NCI-H2081 treated with DMSO at 0.1 percent for 48 hours (cell line): ENCODE measurements at places on chromosomes 2 and 18.

GRCh38 chr2:28420722-28421121, 28.1 kb downstream of the FOSL2 start:
- no peak for DNase-seq

GRCh38 chr2:179613701-179614100, 247.7 kb downstream of the ZNF385B start:
- DNase-seq: no peak

DNA sequence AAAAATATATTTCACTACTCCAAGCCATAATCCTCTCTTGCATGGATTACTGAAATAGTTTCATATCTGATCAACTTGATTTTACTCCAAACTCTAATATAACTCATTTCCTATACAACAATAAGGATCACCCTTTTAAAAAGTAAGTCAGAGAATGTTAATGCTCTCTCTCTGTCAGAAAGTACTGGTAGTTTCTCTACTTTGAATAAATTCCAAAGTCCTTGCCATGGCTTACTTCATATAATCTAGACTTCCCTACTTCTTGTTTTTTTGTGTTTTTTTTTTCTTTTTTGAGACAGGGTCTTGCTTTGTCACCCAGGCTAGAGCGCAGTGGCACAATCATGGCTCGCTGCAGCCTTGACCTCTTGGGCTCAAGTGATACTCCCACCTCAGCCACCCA, 36.2 kb downstream of the MAP3K2 start:
- DNase-seq: no peak

- DNase-seq: no peak
Measured at GRCh38 chr2:2256011-2256410, 75.1 kb downstream of the MYT1L start.

GRCh38 chr2:241613017-241613780, 23.8 kb downstream of the THAP4 start:
- DNase-seq: no peak

DNA sequence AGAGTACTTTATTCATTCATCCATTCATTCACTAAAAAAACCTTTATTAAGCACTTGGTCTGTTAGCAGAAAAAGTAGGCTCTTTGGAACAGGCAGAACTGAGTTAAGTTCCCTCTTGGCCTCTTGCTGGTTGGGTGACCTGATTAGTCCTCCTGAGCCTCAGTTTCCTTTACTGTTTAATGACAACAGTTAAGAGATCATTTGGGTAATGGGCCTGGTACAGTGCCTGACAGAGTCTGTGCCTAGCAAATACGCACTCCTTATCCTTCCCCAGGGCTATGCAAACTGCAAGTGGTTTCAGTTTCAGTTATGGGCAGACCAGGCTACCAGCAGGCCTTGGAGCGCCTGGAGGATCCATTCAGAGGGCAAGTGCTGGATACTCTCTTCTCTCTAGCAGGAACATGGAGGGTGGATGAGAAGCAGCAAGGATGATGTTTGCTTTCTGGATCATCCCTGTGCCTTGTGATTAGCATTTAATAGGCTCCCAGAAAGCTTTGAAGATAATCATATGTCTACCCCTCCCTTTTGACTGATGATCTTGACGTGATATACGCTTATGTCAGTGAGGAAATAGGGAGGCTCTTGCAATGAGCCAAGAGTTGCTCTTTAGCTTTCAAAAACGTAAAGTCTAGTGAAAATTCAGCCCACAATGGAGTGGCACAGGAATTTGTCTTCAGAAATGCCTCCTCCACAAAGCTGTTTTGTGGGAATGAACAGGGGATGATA, 12.4 kb upstream of the TAF1B start:
- DNase-seq: no peak

DNA sequence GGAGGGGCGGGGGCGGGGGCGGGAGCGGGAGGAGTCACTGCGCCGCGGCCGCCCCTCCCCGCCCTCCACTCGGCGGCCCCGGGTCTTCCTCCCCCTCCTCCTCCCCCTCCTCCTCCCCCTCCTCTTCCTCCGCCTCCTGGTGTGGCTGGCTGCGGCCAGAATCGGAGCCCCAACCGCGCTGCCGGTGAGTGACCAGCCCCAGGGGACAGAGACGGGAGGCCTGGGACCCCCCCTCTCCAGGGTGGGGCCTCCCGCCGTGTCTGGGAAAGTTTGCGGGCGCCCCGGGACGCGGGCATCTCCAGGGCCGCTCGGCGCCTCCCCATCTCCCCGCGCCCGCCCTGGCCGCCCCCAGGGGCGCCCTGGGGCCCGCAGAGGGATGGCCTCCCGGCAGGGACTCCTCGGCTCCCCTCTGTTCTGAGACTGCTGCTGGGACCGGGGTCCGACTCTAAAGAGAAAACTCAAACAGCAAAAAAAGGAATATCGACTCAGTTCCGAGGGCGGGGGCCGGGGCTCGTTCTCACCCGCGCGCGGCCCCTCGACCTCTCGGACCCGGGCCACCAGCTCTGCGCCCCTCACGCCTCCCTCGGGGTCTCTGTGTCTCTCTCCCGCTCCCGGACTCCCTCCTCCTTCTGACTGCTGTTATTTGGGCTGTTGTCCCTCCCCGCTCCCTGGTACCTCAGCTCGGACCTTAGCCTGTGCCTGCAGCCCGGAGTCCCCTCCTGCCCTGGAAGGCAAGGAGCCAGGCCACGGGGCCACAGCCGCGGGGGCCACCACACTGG, at the start of gene STON1:
TSS of gene STON1 (plus strand) at position 122 of the 779 bp plus-strand sequence. CDS start 50,480 bp downstream, outside the sequence.
- no peak for DNase-seq

GRCh38 chr18:66674286-66674685, 70.4 kb upstream of the CDH19 start:
- DNase-seq: no peak

DNA sequence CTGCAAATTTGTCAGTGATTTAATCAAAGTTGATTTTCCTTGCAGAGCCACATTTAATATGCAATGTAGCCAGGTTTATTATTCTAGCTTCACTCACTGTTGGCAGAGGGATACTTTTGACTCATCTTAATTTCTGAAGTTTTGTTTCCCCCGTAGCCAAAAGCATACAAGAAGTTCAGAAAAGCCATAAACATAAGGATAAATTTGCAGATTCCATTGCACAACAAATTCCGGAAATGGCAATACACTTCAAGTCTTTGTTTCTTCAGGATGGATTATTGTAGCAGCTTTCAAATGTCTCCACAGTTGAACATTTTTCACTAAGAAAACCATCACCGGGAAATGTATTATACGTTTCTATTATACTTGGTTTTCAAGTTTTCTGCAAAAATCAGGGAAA, 88.0 kb upstream of the ZCCHC2 start:
- no peak for DNase-seq

DNA sequence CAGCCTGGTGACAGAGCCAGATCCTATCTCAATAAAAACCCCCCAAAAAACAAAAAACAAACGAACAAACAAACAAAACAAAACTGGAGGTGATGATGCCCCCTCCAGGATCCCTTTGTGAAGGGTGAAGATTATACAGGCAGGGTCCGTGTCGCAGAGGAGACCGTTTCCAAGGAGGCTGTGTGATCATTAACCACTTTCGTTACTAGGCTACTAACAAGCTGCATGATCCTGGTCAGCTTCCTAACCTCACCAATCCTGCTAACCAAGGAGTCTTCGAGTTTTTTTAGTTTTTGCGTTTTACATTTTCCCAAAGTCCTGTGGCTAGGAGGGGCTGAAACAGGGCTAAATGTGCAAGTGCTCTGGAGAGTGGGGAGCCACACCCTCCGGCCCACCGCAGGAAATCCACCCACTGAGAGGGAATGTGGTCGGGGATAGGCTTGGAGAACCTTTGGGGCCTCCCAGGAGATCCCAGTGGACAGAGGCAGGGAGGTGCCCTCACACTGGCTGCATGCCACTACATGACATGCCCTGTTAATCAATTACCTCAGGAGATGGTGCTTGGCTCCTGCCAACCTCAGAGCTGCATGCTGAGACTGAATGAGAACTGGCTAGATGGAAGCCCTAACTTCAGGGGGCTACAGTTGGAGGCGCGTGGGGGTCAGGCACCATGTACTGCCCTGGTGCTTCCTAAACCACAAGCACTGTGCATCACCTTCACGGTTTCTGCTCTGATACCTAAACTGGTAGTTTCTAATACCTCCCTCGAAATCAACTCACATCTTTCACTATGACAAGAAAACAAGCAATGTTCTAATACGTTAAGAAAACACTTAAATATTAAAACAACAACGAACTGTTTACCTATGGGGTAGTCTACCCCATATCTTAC, 67.5 kb upstream of the RGPD5 start:
- DNase-seq: no peak

DNA sequence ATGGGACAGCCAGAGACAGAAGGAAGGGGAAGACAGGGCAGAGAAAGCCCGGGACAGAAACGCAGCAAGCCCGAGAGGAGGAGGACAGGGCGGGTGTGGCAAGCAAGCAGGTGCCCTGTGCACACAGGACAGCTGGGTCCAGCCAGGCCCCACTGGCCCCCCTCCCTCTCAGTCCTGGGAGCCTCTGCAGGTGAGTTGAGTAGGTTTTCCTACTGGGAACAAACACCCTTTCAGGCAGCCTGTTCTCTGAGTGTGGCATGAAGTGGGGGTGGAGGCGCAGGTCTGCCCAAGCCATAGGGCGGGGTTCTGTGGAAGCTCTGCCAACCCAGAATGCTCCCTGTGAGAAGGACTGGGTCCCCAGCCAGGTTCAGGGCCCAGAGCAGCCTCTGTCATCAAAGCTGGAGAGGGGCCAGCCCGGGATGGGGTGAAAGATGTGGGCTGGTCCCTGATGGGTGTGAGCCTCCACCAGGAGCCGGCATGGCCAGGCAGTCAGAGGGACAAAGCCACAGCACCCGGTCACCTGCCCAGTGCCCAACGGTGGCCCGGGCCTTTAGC, 129.4 kb downstream of the TFCP2L1 start:
- DNase-seq: no peak

DNA sequence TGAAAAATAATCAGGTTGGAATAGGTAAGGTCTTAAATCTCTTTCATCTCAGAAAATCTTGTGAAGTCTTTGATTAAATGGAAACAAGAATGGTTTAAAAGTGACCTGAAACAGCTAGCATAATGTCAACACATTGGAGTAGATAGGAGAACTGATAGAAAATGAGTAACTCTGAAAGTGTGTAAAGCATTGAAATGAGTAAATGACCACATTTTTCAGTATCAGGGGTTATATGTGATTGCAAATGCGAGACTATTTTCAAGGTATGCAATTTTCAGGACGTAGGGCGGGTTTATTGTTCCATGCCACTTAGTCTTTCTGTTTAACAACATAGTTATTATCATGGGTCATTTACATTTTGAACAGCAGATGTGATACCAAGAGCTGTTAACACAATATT, 1383.2 kb downstream of the LRP1B start:
- DNase-seq: no peak

DNA sequence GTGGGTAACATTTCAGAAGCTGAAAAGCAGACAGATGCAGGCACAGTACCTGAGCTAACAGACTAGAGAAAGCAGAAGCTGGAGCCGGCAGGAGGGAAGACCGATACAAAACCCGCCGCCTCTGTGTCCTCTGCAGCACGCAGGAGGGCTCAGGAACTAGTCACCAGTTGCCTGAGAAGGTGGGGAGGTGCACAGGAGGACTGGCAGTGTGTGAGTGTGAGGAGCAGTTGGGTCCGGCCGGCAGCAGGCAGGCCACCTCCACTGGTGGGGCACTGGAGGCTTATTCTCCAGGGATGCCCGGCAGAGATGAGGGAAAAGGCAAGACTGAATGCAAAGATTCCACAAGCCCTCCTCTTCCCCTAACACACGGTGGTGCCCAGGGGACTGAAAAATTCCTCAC, 18.2 kb downstream of the ERCC3 start:
- no peak for DNase-seq

DNA sequence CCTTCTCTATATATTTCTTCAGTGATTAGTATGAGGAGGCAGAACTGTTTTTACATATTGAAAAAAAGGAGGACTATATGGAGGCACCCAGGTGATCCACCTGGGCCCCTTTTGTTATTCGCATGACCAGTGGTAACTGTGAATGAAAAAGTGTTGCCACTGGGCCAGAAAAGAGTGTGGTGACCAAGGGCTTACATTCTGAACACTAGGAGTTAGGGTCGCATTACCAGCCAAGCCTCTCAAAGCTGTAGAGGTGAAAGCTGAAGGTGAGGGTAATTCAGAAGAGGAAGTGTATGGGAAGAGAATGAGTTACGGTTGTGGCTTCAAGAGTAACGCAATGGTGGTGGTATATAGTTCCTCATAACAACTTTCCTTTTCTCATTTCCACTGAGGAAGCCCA, 487.6 kb downstream of the TMEM182 start:
- DNase-seq: no peak

- no peak for DNase-seq
Measured at GRCh38 chr18:63157293-63158011, 162.1 kb downstream of the BCL2 start.

- no peak for DNase-seq
Measured at GRCh38 chr2:217722883-217723472, 279.8 kb downstream of the TNS1 start.

DNA sequence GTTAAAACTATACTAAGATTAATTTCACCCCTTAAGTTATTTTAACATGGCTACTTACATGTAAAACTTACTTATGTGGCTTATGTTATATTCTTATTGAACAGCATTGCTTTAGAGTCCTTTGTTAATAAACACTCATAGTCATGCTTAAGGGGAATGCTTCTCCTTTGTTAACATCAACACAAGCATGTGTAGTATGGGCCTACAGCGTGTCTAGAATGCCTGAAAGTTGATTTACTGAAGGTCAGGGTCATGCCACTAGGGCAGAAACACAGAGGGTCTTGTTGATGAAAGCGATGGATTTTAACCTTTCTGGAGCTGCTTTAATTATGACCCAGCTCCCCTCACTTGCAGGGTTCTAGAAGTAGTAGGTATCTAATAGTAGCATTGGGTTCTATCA, 159.8 kb upstream of the DLX2 start:
- DNase-seq: no peak

GRCh38 chr2:169743549-169743948, 9.9 kb downstream of the KLHL23 start:
- no peak for DNase-seq

GRCh38 chr2:44479127-44479887, 117.6 kb downstream of the CAMKMT start:
- peak; percentile 89 for DNase-seq

- DNase-seq: no peak
Measured at GRCh38 chr2:239258248-239258647, 142.6 kb downstream of the HDAC4 start.

GRCh38 chr2:42914860-42915259, 122.5 kb upstream of the HAAO start:
- no peak for DNase-seq

GRCh38 chr2:201171259-201171814, 11.6 kb upstream of the CASP10 start:
- DNase-seq: no peak
